Kidney (tissue), 22 donors: ENCODE measurements at places on chromosomes 2 and 18. TPM values are rescaled to one million over a fixed set of nuclear protein-coding genes. Genes with fewer than 3 reads are reported as not detected.

DNA sequence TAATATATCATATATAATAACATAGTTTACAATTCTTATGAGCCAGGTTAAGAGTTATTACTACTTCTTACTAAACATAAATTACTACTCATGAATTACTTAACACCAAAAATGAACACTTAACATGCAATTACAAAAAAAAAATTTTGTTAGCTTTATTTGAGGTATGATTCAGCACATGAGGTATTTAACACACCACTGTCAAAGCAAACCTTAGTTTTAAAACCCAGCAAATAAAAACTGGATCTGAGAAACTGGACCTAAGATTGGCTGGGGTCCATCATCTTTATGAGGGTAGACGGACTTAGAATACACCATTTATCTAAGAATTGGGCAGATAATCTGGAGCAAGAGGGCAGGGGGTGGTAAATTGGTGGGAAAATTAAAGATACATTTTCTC lies 81.8 kb upstream of the CREB1 start:
- DNase-seq, result no peak

DNA sequence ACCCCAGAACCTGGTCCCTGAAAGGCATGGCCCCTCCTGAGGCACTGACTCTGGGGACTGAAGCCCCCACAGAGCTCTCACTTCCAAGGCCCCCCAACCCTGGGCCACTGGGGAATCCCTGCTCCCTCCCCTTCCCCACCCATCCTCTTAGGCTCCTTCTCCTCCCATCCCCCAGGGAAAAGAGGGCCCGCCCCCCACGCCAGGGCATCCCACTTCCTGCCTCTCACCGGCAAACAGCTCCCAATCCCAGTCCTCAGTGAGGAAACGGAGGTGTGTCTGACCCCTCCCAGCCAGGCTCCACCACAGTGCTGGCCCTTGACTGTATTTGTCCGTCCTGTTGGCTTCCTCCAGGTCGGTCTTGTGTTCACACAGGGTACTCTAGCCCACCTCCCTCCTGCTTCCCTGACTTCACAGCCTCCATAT lies 35.0 kb upstream of the PTMA start:
- DNase-seq, result peak; percentile 75

GRCh38 chr18:48312066-48312465 lies 97.1 kb downstream of the ZBTB7C start:
- no peak for DNase-seq

Gene COQ10B
- total RNA-seq, result 28.6 TPM

Gene AQP12A
- total RNA-seq, result not detected

GRCh38 chr2:216633616-216634369 lies 573 bp downstream of the IGFBP2 start:
- peak; percentile 73 for DNase-seq

GRCh38 chr18:34357944-34358580 lies 133.3 kb upstream of the NOL4 start:
- DNase-seq, result no peak

DNA sequence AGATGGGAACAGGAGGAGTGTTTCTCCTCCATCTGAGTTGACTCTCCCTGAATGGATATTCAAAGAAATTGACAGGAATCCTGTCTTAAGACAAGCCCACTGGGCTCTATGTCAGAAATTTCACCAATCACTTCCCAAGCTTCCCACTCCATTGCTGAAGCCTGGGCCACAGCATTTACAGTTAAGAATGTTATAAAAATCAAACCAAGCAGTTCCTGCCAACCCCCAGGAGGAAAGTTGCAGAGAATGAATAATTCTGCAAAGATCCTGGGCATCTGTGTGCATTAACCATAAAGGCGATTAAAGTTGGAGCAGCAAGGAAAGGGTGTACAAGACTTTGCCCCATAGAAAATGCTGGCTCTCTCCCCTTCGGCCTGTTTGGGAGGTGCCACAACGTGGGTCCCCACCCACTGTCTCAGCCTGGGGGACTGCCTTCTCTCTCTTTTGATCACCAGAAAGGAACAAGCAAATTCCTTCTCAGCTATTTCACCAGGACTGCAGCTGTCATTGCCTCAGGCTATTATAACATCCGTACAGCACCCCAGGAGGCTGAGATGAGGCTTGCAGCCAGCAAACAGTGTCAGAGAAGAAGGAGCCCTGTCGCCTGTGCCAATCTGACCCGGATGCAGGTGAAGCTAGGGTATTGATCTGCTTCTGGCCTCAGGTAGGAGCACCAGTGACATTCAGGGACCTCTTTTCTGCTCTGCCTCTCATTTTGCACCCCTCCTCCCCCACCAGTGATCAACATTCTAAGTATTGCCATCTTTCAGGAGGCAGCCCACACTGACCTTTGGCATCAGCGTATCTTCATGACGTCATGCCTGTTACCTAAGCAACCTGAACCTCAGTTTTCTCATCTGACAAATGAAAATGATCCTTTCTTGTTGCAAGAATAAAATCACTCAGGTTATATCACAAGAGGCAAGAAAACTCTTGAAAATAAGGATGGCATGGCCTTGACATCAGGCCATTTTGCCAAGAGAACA lies 219.0 kb downstream of the SH3BP4 start:
- peak; percentile 61 for DNase-seq

DNA sequence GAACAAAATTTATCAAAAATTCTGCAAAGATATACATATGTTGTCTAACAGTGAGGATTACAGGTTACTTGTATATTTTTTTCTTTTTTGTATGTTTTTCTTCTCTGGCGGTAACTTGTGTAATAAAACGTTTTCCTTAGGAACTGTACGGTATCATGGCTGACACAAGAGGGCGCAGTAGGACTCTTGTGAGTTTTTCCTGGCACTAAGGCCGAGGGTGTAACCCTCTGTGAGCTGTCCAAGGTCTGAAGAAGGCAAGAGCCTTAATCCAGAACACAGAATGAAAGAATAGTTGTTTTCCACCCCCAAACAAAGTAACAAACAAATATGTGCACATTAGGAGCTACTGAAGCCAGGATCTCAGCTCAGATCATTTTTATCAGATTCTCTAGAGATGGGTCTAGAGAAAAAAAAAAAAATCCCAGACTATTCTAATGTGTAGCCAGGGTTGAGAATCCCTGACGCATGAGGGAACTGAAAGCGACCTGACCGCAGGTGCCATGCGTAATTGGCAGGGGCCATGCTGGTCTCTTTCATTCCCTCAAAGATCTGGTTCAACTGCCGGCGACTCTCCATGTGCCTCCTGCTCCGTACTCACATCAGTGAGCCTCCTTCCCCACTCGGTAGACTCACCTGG lies 27.0 kb downstream of the TMEM200C start:
- peak; percentile 87 for DNase-seq

Gene CFAP221
- total RNA-seq, result 58.7 TPM

Gene MALT1
- total RNA-seq, result 39.4 TPM

- no peak for DNase-seq
Observed at GRCh38 chr2:159128191-159128590, 158.3 kb downstream of the WDSUB1 start.

DNA sequence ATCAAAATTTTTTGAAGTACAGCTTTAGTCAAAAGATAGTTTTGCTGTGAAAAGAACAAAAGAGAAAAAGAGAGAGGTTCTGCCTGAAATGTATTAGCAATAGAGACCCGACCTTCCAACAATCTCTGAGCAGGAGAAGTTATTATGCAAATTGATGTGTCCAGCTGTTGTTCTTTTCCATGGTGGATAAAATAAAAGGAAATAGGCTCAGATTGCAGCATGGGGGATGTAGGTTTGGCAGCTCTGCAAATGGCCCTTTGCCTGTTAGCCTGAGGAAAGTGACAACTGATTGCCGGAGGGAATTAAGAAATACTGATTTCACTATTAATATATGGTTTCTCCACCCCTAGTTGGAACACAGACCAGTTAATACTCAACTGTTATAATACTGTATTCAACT lies 1283.2 kb upstream of the NXPH2 start:
- no peak for DNase-seq

DNA sequence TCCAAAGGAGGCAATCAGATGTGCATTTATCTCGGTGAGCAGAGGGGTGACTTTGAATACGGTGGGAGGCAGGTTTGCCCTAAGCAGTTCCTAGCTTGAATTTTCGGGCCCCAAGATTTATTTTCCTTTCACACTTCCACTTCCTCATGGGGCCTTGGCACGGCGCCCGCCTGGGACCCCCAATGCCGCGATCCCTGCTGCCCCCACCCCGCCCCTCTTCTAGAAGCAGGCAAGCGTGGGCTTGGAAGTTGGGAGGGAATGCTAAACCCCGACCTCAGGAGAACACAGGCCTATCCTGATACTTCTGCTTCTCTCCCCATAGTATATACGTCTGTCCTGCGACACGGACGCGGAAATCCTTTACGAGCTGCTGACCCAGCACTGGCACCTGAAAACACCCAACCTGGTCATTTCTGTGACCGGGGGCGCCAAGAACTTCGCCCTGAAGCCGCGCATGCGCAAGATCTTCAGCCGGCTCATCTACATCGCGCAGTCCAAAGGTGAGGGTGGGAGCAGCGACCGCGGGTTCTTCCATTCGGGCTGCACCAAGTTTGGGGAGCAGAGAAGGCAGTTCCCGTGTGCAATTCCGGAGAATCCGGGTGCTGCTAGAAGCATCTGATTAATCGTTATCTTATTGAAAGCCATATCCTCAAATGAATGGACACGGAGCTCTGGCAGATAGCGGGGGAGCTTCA lies 21.6 kb downstream of the TRPM8 start:
- DNase-seq, result peak; percentile 52

- DNase-seq, result no peak
Observed at GRCh38 chr18:77081390-77081778, 51.2 kb downstream of the MBP start.

DNA sequence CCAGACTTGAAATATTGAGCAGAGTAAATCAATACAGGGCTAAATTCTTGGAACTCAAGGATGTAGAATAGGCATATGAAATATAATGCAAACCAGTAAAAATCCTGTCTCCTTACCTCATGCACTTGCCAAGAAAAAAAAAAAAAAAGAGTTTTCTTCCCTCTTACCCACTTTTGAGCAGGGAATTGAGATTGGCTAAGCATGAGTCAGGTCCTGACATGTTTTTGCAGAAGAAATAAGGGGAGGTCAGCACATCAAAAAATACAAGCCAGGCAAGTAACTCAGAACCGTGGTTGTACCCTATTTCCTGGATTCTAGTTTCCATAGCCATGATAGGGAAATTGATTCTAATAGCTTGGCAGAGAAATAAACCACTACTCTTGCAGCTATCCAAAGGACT lies 1526.7 kb downstream of the LRP1B start:
- no peak for DNase-seq

DNA sequence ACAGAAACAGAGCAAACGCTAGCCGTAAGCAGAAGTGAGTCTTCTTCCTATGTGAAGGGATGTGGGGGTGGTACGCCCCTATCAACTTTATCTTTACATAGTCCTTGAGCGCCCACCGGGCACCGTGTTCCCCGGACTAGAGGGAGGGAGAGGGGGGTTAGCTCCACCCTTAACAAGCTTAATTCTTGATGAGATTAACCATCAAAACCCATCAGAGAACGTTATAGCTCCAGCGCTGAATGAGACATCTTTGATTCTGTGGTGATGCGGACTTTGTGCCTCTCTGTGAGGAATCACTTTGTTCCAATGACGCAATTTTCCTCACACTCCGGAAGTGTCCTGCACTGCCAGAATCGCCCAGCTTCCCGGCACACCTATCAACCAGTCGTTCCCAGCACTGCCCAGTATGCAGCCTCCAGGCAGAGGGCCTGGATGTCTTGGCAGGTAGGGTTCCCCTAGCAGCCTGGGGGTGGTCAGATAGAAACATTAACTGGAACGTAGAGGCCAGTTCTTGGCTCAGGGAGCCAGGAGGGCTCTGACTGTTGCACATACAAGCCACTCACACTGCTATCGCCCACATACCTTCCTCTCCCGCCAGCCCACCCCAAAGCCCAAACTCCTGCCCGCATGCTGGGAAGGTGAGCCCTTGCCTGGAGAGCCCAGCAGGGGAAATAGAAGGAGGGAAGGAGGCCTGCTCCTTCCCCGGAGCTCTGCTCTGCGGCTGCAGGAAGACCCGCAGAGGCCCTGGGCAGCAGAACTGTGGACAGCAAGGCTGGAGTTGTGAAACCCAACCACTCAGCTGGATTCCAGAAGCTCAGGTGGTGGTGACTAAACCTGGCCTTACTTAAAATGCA lies 1.9 kb upstream of the ODC1 start:
- no peak for DNase-seq

DNA sequence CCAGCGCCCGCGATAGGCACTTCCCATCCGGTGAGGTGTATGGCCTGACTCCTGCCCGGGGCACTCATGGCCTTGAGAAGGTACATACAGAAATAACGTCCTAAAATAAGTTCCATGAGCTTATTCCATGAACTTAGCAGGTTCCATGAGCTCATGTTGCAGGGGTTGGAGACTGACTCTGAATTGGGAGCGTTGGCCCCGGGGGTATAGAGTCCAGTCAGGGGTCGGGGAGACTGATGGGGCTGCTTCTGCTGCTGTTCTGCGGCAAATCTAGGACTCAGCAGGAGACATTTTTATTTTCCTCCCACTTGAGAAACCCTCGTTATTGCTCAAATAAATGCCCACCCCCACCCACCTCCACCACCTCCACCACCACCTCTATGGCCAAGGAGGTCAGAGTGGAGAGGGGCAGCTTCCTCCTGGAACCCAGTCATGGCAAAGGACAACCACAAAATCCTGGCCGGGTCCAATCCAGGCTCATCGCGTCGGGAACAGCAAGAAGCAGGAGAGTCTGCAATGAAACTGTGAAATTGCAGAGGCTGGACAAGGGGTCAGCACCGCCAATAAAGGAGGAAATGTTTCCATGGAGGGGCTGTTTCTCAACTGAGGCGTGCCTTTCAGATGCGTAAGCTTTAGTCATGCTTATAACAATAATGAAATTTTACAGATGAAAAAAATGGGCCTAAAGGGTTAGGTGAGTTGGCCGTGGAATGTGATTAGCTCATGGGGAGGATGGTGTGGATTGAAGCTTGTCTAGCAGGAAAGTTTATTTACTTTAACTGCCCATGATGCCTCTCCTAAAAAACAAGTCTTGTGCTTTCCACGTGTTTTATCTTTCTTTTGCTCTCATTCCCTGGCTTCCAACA lies 136.6 kb upstream of the ALKAL2 start:
- DNase-seq, result no peak

Gene AFF3
- 11.0 TPM for total RNA-seq

Gene TMEM247
- not detected for total RNA-seq

Gene RAB17
- 59.1 TPM for total RNA-seq

Gene NPHP1
- total RNA-seq, result 11.8 TPM

DNA sequence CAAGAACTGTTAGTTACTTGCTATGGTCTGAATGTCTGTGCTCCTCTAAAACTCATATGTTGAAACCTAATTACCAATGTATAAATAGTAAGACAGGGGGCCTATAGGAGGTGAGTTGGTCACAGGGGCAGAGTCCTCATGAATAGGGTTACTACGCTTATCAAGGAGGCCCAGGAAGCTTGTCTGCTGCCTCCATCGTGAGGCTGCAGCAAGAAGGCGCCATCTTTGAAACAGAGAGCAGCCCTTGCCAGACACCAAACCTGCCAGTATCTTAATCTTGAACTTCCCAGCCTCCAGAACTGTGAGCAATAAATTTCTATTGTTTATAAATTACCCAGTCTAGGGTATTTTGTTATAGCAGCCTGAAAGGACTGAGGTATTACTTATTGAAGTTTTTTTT lies 79.1 kb downstream of the TGIF1 start:
- DNase-seq, result no peak

GRCh38 chr2:237540823-237541222 lies 25.6 kb upstream of the PRLH start:
- no peak for DNase-seq

Gene ABCG5
- total RNA-seq, result not detected

Gene ZC3H8
- total RNA-seq, result 6.8 TPM
